ENCODE measurements at places on chromosomes 12 and 14.

DNA sequence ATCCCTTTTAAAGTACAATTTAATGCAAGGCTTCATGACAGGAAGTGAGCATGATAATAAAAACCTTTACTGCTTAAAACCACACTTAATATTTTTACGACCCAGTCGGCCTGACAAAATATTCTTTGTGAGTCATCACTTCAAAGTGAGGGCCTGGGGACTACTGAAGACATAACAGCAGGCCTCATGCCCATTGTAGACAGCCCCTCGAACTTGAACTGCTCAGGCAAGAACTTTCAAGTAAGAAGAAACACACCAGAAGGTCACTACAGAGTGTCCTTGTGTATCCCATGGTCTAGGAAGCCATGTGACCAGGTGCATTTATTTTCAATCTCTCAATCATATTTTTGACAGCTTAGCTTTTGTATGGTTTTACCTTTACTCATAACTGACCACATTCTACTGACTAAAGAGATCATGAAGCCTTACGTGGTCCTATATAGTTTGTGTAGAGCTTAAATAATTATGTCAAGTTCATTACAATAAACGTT lies 61.4 kb upstream of the MANSC4 start:
- DNase-seq: no peak

GRCh38 chr12:132492522-132492921 lies 2.6 kb downstream of the FBRSL1 start:
- DNase-seq: no peak

- no peak for DNase-seq
Measured at GRCh38 chr14:59398841-59399240, 66.3 kb downstream of the GPR135 start.

GRCh38 chr12:104630230-104630670 lies 173.5 kb downstream of the CHST11 start:
- no peak for DNase-seq

DNA sequence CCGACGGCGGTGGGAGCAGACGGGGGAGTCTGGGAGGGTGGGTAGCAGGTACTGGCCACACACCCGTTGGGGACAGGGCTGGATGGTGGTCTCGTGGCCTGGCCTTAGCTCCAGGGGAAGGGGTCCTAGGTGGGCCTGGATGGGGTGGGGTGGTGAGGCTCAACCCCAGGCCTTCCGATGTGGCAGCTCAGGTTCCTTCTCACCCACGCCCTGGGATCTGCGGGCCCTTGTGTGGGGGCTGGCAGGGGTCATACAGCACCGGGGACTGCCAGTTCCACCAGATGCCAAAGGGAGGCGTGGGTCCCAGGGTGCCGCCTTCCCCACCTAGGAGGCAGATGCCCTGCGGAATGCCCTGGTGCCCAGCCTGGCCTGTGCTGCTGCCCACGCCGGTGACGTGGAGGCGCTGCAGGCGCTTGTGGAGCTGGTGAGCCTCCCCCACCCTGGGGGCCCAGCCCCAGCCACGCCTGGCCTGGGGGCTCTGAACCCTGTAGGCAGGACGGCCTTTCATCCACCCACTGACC lies 21.0 kb downstream of the ASPG start:
- DNase-seq: no peak

GRCh38 chr12:49529414-49529813 lies 9.4 kb upstream of the KCNH3 start:
- no peak for DNase-seq

- no peak for DNase-seq
Measured at GRCh38 chr14:36952689-36953088, 219.7 kb downstream of the SLC25A21 start.

- DNase-seq: no peak
Measured at GRCh38 chr12:129119537-129119936, 266.3 kb downstream of the GLT1D1 start.

- DNase-seq: no peak
Measured at GRCh38 chr12:123344086-123344485, 20.6 kb downstream of the SBNO1 start.

- no peak for DNase-seq
Measured at GRCh38 chr14:65872536-65872935, 460.0 kb downstream of the FUT8 start.

DNA sequence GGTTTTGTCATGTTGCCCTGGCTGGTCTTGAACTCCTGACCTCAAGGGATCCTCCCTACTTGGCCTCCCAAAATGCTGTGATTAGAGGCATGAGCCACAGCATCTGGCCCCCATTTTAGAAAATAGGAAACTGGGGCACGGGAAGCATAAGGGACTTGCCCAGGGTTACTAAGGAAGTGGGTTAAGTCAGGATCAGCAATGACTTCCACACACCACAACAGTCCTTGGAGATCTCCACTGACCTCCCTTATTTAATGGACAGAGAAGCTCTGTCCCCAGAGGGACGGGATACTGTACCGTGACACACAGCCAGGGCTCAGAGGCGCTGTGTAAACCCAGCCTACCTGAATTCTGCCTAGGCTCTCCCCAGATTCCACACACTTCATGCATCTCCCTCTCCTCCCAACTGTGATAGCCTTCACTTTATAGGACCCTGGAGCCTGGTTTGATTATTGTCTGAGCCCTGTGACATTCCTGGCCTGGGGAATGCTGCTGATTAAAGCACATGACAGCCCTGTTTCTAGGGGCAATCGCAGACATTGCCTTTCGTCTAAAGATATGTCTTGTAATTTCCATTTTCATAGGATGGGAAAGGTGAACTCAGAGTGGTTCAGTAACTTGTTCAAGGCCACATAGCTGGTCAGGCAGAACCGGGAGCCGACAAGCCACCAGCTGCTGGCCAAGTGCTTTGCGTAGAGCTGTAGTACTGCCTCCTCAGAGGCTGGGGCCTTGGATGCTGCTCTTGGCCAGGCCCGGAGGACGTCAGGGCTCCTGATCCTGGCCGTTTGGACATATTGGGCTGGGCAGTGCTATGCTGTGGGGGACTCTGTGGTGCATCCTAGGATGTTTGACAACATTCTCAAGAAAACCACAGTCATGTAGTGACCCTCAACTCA lies 20.8 kb downstream of the SERPINA1 start:
- no peak for DNase-seq

Measured in stimulated activated CD4-positive, alpha-beta T cell treated with anti-CD3 and anti-CD28 coated beads, Interleukin-15, amount 100 ng/mL, for 1 hour (primary cell).